ENCODE measurements at places on chromosomes 1 and 21.

DNA sequence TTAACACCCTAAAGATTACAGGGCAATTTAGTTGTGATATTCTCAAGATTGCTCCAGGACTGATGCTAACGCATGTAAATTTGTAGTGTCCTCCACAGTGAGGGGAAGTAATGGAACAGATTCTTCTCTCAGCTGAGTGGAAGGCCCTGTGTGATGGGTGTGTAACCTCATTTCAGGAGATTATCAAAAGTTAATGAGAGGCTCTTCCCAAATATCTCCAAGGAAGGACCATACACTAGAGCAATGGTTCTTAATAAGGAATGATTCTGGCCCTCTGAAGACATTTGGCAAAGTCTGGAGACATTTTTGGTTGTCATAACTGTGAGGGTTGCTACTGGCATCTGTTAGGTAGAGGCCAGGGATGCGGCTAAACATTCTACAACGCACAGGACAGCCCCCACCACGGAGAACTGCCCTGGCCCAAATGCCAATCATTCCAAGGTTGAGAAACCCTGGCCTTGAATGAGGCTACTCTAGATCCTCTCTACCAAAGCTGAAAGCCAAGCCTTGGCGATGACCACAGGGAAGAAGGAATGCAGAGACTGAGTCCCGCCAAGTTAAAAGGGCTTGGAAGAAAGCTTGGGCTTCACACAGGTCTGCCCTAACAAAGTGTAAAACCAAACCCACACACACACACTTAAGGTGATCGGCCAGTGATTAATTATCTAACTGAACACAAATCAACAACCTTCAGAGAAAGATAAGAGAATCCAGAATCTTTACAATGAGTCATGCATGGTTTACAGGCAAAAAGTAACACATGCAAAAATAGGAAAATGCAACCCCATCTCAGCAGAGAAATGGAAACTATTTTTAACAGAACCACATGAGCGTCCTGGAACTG, 135.8 kb downstream of the SYF2 start:
- no peak for DNase-seq

GRCh38 chr1:4172644-4173599, 272.9 kb upstream of the C1orf174 start:
- DNase-seq, result no peak

- no peak for DNase-seq
Observed at GRCh38 chr21:44397431-44398031, 44.1 kb downstream of the TRPM2 start.

- DNase-seq, result no peak
Observed at GRCh38 chr1:3306583-3307291, 147.7 kb upstream of the ARHGEF16 start.

DNA sequence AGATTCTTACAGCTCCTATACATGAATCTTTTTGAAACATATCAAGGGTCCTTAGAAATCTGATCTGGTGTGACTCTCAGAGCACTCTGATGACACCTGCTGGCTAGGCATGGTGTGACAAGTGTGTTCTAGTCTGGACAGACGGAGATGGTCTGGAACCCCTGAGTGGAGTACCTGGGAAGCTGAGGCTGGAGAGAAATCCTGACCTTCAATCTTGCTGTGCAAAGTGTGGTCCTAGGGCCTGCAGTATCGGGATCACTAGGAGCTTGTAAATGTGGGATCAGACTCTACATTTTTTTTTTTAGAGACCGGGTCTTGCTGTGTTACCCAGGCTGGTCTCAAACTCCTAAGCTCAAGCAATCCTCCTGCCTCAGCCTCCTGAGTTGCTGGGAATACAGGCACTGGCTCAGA, 78.6 kb upstream of the SOD1 start:
- peak; percentile 68 for DNase-seq

GRCh38 chr21:34280959-34281358, 82.8 kb upstream of the KCNE2 start:
- DNase-seq, result no peak

GRCh38 chr1:3616861-3617260, 5.6 kb upstream of the MEGF6 start:
- no peak for DNase-seq

DNA sequence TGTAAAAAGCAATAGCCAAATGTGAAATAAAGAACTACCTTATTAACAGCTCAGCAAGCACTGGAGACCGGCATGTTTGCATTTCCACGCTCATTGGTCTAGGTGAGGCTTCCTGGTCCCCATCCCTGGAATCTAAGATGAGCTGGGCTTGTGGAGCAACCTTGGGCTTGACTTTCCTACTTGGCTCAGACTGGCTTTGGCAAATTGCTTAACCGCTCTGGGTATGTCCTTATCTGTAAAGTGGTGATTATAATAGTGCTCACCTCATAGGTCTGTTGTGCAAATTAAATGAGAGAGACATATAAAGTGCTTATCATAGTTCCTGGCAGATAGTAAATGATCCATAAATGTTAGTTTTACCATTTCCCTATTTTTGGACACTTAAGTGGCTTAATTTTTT, 49.4 kb upstream of the CACNA1E start:
- DNase-seq, result no peak

DNA sequence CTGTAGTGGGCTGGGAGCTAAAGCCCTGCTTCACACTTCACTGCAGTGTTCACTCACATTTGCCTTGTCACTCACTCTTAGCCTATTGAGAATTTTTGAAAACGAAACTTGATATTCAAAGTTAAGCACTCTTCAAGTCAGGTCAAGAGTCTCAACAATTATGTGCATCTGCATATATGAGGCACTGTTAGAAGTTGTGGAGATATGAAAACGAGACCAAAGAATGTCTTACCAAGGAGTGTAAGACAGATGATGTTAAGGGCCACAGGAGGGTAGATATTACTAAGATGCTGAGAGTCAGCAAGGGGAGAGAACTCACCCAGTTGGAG, 64.7 kb upstream of the GJA8 start:
- DNase-seq, result no peak

GRCh38 chr1:229554886-229555621, 3.5 kb downstream of the ABCB10 start:
- no peak for DNase-seq

DNA sequence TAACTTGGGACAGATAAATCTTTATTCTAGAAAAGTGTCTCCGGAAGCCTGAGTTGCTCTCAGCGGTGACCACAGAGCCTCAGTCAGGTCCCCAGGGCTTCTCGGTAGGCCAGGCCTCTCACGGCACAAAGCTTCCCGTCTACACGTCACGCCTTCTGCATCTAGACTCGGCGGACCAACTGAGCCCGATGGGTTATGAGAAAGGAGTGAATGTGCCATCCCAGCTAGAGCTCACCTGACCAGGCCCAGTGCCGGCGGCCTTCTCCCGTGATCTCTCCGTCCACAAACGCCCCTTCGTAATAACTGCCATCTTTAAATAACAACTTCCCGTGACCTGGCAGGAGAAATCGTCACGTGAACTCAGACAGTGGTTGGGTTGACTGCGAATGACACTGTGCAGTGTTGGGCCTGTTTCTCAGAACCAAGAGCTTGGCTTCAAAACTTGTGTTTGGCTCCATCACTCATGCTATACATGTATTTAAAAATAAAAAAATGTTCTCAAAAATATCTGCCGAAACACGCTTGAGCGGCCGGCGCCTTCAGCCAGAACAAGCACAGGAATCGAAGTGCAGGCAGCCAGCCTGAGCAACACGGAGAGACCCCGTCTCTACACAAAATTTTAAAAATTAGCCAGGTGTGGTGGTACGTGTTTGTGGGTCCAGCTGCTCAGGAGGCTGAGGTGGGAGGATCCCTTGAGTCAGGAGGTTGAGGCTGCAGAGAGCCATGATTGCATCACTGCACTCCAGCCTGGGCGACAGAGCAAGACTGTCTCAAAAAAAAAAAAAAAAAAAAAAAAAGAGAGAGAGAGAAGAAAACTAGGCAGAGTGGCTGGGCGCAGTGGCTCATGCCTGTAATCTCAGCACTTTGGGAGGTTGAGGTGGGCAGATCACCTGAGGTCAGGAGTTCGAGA, 3.1 kb downstream of the MORN1 start:
- no peak for DNase-seq

DNA sequence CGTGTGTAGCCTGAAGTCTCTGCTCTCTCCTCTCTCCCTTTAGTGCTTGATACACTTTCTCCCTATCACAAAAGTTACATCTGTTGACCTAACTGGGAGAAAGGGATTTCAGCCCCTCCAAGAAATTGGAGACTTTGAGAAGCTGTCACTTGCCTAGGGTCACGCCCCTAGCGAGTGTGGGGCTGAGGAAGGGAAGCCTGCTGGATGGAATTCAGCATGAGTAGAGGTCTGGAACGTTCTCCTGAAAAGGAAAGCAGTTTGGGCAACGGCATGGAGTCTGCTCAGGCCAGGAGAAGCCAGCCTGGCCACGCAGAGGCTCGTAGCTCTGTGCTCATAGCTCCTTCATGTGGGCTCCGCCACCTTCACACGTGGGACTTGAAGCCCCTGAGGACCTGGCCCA, 22.4 kb downstream of the COL16A1 start:
- no peak for DNase-seq

- DNase-seq, result no peak
Observed at GRCh38 chr21:36325373-36326010, 5.5 kb downstream of the MORC3 start.

DNA sequence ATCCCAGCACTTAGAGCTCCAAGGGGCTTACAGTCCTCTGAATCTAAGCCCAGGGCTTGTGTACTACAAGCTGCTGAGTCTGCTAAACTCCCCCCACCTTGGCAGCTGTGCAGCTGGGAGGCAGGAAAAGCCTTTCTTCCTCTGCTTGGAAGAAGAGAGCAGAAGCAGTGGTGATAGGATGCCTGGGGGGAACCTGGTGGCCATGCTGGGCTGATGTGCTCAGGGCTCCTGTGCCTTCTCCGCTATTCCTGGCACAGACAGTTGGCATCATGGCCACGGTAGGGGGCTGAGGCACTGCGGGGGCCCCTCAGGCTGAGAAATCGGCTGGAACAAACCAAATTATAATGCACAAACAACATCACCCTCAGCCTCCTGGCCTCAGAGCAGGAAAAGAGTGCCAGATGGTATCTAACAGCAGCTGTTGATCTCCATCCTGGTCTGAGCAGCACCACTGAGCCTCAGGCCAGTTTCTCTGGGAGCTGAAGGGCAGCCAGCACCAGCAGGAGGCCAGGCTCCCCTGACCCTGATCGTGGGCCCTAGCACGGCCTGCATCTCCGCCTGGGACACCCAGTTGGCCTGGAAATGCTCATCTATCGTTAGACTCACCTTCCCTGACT, 35.8 kb downstream of the ECE1 start:
- DNase-seq, result no peak

GRCh38 chr1:64875606-64876005, 90.7 kb downstream of the JAK1 start:
- no peak for DNase-seq

DNA sequence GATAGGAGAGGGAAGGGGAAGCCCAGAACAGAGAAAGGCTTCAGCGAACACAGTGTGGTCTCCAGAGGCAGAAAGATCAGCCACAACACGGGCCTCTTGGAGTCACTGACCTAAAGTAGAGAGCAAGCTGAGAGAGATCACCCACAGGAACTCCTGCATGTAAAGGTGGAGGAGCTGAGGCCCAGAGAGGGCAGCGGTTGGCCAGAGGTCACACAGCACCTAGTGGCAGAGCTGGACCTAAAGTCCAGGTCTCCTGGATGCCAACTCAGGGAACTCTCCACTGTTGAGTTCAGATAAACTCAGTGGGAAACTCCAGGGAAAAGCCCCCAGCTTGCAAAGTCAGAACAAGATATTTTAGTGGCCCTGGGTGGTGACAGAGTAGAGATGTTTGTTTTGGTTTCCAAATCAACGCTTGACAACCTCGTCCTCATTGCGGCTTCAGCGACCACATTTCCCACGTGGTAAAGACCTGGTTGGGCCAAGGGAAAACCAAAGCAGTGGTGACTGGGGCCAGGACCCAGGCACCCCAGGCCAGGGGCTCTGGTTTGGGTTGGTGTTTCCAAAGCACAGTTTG, 4.6 kb downstream of the IFFO2 start:
- DNase-seq, result no peak

- DNase-seq, result no peak
Observed at GRCh38 chr21:33647587-33647986, 5.3 kb downstream of the ITSN1 start.

- no peak for DNase-seq
Observed at GRCh38 chr1:183792300-183792699, 12.6 kb upstream of the RGL1 start.

DNA sequence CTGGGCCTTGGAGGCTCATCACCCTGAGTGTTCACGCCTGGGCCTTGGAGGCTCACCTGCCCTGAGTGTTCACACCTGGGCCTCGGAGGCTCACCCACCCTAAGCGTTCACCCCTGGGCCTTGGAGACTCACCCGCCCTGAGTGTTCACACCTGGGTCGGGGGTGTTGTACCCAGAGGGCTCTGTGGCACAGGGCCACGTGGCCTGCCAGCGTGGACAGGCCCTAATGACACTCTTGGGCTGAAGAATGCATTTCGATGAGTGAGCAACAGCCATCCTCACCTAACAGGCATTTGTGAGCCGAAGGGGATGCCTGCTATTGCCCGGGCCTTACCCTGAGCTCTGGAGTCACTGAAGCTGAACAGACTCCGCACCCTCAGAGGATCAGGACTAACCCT, 17.5 kb downstream of the SLC19A1 start:
- DNase-seq, result no peak

- no peak for DNase-seq
Observed at GRCh38 chr1:152035539-152036266, 1.1 kb downstream of the S100A11 start.

DNA sequence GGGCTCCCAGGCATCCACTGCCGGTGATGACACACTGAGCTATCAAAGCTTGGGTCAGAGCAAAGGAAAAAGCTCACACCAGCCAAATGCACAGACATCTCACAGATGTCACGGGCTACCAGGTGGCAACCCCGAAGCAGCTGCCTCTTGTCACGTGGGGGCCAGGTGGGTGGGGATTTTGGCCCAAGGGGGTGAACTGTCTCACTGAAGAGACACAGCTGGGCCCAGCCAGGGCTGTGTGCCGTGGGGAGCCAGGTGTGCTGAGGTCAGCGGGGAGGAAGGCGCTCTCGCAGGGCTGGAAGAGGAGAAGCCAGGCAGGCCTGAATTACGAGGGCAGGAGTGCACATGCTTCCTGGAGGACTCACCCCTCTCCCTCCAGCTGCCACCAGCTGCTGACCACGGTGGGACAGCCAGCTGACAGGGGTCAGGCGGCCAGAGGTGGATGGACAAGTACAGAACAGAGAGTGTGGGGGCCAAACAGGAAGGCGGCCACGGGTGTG, 32.4 kb downstream of the KCNN3 start:
- no peak for DNase-seq

DNA sequence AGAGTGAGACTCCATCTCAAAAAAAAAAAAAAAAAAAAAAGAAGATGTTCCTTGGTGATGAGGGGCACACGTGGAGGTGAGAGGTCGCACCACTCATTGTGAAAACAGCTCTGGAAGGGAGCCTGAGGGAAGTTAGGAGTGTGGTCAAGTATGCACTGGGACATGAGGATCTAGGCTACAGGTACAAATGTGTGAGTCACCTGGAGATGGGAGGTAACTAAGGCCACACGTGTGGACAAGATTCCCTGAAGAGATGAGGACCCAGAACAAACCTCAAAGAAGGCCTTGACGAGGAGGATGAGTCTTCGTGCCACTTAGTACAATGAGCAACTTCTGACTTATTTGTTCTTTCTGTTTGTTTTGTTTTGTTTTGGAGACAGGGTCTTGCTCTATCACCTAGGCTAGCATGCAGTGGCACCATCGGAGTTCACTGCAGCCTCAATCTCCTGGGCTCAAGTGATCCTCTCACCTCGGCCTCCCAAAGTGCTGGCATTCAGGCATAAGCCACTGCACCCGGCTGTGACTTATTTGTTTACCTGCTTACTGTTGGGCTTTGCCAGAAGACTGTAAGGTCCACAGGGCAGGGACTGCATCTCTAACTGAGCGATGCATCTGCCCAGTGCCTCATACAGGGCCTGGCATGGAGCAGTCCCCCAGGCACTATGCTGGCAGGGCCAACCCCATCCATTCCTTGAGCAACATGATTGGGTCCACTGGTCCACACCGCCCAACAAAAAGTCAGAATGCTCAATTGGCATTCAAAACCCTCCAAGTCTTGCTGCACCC, 6.4 kb downstream of the ASAP3 start:
- DNase-seq, result no peak

Data from adrenal gland (tissue), 19 donors.